ENCODE measurements at places on chromosomes 6 and 20. TPM values are rescaled to one million over a fixed set of nuclear protein-coding genes. Genes with fewer than 3 reads are reported as not detected.

DNA sequence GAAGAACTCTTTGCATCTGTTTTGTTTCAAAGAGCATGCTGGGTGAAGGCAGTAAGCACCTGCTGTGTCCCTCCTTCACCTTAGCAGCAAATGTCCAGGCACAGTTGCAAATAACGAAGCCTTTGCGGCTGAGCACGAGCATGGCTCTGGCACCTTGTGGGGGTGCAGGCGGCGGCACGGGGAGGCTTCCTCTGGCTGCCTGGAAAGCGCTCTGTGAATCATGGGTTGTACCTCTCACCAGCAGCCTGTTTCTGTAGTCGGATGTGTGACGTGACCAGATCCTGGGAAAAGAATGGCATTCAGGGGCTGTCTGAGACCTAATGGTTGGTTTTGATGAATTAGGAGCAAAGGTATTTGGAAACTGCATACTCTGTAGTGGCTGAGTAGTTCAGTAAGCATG, 144.8 kb downstream of the DTNBP1 start:
- no peak overlapping the region for H3K27ac ChIP-seq
- peaks cover 46% of the 10 kb centered on the region for H3K36me3 ChIP-seq
- DNase-seq: no peak
- no peak overlapping the region for H3K4me3 ChIP-seq
- H3K27me3 ChIP-seq: no peaks in the 10 kb centered on the region

DNA sequence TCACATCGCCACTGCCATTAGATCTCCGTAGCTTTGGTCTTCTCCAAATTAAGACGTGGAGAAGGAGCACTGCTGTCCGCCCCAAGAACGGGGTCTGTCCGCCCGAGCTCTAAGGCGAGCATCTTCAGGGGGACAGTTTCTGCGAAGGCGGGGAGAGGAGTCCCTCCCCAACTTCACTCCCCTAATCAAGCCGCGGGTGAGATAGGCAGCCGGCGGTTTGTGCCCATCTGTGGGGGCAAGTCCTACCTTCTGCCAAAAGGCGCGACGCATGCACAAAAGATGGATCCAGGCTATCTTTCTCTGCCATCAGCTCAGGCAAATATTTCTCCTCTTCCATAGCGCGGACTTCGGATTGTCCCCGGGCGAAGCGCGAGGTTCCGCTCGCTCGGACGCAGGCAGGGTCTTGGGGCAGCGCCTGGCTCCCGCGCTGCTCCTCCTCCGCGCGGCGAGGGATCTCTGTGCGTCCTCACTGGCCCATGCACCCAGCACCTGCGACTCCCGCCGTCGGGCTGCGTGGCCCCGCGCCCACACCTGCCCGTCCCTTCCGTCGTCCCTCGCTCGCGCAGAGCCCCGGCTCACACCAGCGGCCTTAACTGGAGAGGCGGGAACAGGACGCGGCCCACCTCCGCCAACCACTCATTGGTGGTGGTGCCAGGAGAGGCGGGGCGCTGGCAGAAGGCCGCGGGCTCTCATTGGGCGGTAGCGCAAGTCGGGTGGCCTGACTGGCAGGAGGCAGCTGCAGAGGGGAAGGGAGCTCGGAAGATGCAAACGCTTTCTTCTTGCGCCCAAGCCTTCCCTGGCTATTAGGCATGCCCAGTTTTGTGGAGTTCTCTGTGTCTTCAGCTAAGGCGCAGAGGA, at the start of gene KHDRBS2:
KHDRBS2 (minus strand) TSS at position 614 of the 858 bp plus-strand sequence.
- H3K36me3 ChIP-seq: no peaks in the 10 kb centered on the region
- no peaks in the 10 kb centered on the region for H3K27me3 ChIP-seq
- H3K4me3 ChIP-seq: peak within 1 kb of the TSS; percentile 53
- no peaks in the 10 kb centered on the region for H3K4me1 ChIP-seq
- peak; percentile 81 for DNase-seq

GRCh38 chr6:741410-742339, 48.7 kb upstream of the EXOC2 start:
- H3K4me3 ChIP-seq: no peak overlapping the region
- no peaks in the 10 kb centered on the region for H3K4me1 ChIP-seq
- H3K27me3 ChIP-seq: no peaks in the 10 kb centered on the region
- H3K27ac ChIP-seq: no peak overlapping the region
- no peaks in the 10 kb centered on the region for H3K36me3 ChIP-seq

DNA sequence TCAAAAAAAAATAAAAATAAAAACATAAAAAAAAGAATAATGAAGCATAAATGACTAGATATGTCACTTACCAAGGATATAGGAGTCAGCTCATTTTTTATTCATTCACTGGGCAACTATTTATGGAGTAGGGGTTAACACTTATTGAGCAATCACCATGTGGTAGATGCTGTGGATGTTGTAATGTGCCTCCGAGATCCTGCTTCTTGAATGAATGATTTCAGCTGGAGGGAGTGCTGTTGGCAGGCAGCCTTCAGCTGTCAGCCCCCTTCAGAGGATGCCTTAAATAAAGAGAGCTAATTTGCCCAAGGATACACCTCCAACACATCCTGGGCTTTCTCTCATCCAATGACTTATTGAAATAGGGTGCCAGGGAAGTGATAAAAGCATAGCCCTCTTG, 229.5 kb upstream of the DTNBP1 start:
- H3K27me3 ChIP-seq: no peaks in the 10 kb centered on the region
- H3K4me3 ChIP-seq: no peak overlapping the region
- no peak for DNase-seq
- H3K4me1 ChIP-seq: peaks cover 5% of the 10 kb centered on the region
- H3K36me3 ChIP-seq: no peaks in the 10 kb centered on the region

DNA sequence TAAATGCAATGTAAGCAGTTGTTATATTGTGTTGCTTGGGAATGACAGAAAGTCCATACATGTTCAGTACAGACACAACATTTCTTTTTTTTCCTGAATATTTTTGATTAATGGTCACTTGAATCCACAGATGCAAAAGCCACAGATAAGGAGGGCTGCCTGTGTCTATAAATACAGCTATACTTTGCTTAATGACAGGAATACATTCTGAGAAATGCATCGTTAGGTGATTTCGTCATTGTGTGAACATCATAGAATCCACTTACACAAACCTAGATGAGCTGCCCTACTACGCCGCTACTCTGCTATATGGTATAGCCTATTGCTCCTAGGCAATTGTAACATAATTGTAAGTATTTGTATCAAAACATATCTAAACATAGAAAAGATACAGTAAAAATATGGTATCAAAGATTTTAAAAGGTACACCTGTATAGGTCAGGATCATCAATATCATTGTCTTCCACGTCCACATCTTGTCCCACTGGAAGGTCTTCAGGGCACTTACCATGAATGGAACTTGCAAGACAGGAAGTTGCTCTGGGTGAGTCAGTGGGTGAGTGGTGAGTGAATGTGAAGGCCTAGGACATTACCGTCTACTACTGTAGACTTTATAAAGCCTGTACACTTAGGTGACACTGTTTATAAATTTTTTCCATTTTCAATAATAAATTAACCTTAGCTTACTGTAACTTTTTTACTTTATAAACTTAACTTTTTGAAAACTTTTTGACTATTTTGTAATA, 27.9 kb upstream of the POPDC3 start:
- DNase-seq: no peak
- H3K27me3 ChIP-seq: no peaks in the 10 kb centered on the region
- H3K4me1 ChIP-seq: no peaks in the 10 kb centered on the region
- H3K4me3 ChIP-seq: no peak overlapping the region
- H3K27ac ChIP-seq: no peak overlapping the region

- no peaks in the 10 kb centered on the region for H3K36me3 ChIP-seq
- H3K4me1 ChIP-seq: no peaks in the 10 kb centered on the region
- no peak overlapping the region for H3K4me3 ChIP-seq
Measured at GRCh38 chr6:149467265-149467664, 17.5 kb downstream of the ZC3H12D start.

The WFDC13 gene
- not detected for total RNA-seq

The RNF144B gene
- total RNA-seq: 52.3 TPM

The ZNF334 gene
- not detected for total RNA-seq

The LRRC1 gene
- 16.3 TPM for total RNA-seq

The RARS2 gene
- 1.7 TPM for total RNA-seq

The AGER gene
- 6.1 TPM for total RNA-seq

Data from ascending aorta (tissue), 2 donors.